ENCODE measurements at places on chromosomes 5 and 9. TPM values are rescaled to one million over a fixed set of nuclear protein-coding genes. Genes with fewer than 3 reads are reported as not detected.

OR4F3 gene
- total RNA-seq = not detected

RASEF gene
- not detected for total RNA-seq

- H3K4me1 ChIP-seq = no peaks in the 10 kb centered on the region
- no peaks in the 10 kb centered on the region for H3K27me3 ChIP-seq
- no peak for DNase-seq
- no peak overlapping the region for H3K4me3 ChIP-seq
These were observed 465.7 kb upstream of the DMAC1 start for GRCh38 chr9:8265281-8265680.

GRCh38 chr9:107489144-107489673 lies 360 bp downstream of the KLF4 start:
- H3K4me1 ChIP-seq = peaks cover 12% of the 10 kb centered on the region
- DNase-seq = no peak
- peak overlapping the region; percentile 59 for H3K27ac ChIP-seq
- no peaks in the 10 kb centered on the region for H3K36me3 ChIP-seq
- peak overlapping the region; percentile 86 for H3K4me3 ChIP-seq

GRCh38 chr5:177453852-177454396 lies 7.3 kb downstream of the PRR7 start:
- peaks cover 14% of the 10 kb centered on the region for H3K36me3 ChIP-seq
- peak overlapping the region; percentile 53 for H3K27ac ChIP-seq
- peak overlapping the region; percentile 74 for H3K4me3 ChIP-seq

PCDHA6 gene
- 0.09 TPM for total RNA-seq

- H3K36me3 ChIP-seq = peaks cover 6% of the 10 kb centered on the region
- peaks cover 31% of the 10 kb centered on the region for H3K4me1 ChIP-seq
- no peaks in the 10 kb centered on the region for H3K27me3 ChIP-seq
- no peak overlapping the region for H3K4me3 ChIP-seq
These were observed 52.9 kb downstream of the EHMT1 start for GRCh38 chr9:137671721-137672120.

All from HFFc6 (cell line).